ENCODE measurements at places on chromosomes 12 and 14.

DNA sequence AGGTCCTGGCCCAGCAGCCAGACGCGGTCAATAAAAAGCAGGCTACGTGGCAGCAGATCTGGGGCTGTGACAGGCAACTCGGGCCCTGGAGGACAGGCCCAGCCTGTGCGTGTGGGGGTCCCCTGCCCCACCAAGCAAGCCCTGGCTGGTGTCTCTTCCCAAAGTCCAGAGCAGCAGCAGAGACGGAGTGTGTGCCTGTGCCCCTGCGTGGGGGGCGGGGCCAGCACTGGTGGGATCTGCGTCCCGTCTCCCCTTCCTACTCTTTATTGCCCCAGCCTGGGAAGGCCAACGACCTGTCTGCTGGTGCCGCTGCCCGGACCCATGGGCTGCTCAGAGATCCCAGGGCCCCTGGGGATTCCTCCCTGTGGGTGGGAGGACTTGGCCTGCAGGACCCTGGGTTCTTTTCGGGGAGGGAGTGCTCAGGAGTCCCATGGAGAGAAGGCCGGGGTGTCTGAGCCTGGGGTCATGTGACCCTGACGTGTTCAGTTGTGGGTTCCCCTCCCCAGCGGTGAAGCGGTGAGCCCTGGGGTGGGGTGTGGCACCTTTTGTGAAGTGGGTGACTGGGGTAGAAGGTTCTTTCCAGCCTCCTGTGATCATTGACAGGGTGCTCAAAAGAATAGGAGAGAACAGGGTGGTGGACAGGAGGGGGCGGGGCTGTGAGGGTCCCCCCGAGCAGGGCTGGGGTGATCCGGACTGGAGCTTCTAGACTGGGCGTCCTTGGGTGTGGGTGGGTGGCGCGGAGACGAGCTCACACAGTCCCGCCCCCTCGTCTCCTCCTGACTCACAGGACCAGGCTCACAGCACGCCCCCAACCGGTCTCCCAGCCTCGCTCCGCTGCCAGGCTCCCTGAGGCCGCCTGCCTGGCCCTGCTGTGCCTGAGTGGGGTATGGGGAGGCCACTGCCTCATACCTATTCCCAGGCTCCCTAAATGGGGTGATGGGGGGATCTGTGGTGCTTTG lies 22.4 kb downstream of the ASPG start:
- peak; percentile 18 for DNase-seq

DNA sequence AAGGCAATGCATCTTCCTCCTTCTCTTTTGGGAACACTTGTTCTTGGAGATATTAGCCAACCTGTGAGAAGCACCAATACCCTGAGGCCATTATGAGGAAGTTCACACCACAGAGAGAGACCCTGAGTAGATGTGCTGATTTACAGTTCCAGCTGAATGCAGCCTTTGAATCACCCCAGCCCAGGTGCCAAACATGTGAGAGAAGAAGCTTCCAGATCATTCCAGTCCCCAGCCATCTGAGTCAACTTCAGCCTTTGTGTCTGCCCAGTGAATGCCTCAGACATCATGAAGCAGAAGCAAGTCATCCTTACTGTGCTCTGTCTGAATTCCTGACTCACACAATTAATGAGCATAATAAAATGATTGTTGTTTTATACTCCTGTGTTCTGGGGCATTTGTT lies 25.1 kb downstream of the C12orf42 start:
- no peak for DNase-seq

DNA sequence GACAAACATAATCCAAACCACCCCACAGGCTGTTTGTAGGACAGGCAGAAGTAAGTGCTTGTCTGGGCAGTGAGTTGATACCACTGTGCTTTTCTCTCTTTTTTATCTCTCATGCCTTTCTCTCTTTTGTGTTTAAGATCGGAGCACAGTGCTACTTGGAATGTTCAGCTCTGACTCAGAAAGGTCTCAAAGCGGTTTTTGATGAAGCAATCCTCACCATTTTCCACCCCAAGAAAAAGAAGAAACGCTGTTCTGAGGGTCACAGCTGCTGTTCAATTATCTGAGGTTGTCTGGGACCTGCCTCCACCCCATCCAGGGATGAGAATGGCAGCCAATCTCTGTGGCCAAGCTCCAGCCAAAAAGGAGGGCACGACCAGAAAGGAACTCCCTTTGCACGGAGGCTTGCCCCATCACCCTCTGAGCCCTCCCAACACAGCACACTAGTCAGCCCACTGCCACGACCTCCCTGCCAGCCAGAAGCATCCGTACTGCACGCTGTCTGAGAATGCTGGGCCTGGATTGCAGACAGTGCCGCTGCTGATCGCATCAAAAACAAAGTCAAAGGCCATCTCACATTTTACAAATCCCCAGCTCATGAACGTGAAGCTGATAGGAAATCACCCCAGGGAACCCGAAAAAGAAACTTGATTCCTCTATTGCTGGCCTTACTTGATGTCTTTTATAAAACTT lies 27.8 kb downstream of the GPHB5 start:
- no peak for DNase-seq

DNA sequence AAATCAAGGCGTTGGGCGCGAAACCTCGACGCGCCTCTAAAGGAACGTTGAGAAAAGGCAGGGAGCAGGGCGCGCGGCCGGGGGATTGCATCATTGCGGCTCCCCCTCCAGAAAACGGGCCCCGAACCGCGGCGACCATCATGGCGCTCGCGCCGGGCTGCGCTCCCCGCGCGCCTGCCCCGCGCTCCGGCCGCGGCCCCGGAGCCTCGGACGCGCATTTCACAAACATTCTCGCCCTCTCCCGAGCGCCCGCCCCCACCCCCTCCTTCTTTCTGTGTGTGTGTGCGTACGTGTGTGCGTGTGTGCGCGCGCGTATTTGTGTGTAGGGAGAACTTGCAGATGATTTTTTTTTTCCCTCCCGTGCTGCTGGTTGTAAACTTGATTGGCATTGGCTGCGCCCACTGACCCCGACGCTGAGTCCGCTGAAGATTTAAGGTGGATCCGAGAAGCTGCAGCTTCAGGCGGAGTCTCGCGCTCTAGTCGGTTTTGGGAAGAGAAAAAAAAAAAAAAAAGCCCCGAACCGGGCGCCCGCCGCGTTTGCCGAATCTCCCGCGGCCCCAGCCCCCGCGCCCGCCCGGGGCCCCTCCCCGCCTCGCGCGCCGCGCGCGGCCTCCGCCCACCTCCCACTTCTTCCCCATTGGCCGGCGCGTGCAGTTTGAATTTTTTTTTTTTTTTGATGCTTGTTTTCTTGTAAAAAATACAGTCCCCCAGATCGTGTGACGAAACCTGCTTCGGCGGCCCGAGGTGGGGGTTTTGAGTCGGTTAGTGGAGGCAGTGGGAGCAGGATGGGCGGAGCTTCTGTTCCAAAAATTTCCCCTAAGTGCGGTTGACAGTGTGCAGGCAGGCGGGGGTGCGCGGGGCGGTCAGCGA lies 8.2 kb downstream of the CDKN1B start:
- peak; percentile 94 for DNase-seq

- peak; percentile 55 for DNase-seq
These were observed 140.0 kb downstream of the DAD1 start for GRCh38 chr14:22448905-22449599.

- peak; percentile 57 for DNase-seq
These were observed 5.4 kb upstream of the CCDC177 start for GRCh38 chr14:69580009-69580577.

DNA sequence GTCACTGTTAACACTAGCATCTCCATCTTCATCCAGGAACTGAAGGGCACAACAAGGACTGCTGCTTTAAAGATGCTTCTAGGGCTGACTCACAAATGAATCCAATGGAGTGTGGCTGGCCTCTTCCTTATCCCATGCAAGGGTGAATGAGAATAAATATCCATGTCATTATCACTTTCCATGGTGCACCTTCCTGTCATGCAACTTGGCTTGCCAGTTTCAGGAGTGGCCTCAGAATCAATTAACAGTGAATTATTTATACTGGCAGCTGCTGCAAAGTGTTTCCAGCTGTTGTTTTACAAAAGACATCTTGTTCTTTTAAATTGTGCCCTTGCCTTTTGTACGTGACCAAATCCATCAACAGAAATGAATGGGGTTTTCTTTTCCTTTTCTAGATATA lies 499.3 kb upstream of the TMEM132C start:
- no peak for DNase-seq

DNA sequence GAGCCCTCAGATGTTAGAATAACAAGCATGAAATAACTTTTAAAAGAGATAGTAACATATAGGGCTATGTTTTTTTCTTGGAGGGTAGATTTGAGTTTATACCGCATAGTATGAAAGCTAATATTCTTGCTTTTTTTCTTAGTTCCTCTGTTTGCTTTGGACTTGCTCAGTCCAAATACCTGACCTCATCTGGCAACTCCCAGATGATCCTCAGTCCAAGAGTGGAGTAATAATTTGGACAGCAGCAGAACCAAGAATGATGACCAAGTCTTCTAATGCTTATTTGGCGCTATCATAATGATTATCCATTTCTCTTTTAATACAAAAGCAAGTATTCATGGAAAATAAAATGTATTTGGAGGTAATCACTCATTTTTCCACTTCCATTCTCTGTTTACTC lies 45.6 kb downstream of the GUCY2C start:
- no peak for DNase-seq

GRCh38 chr14:106094654-106095189 lies 568.3 kb downstream of the TMEM121 start:
- no peak for DNase-seq

- DNase-seq = no peak
These were observed 283.4 kb downstream of the C12orf75 start for GRCh38 chr12:105613887-105614286.

- DNase-seq = no peak
These were observed 145.6 kb upstream of the SEL1L start for GRCh38 chr14:81679226-81679625.

DNA sequence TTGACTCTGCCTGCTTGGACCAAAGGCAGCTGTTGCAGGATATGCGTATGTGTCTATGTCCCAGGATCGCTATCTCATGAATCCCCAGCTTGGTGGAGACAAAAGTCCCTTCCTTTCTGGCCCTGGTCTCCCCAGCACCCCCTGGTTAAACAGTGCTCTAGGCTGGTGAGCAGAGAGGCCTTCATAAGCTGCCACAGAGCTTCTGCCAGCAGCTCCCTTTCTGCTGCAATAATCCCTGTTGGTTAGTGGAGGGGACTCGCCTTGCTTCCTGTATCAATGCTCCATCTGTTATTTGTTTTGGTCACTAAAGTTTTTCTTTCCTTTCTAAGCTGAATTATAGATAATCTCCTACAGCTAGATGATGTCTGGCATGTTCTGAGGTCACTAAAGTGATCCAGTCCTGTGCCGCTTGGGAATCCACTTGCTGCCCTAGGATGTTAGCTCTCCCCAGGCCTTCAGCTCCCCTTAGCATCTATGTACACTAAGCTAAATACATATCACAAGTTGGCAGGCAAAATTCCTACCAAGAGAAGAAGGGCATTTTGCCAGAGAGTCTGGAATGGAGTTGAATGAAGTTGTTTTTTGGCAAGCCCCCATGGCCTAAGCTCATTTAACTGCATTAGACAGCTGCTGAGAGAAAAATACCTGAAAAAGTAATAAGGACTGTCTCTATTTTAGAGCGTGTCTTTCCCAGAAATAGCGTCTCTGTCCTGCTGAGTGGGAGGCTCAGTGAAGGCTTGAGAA lies 47.8 kb downstream of the RDH12 start:
- DNase-seq = no peak

- DNase-seq = no peak
These were observed 519 bp downstream of the JAG2 start for GRCh38 chr14:105168093-105168420.

DNA sequence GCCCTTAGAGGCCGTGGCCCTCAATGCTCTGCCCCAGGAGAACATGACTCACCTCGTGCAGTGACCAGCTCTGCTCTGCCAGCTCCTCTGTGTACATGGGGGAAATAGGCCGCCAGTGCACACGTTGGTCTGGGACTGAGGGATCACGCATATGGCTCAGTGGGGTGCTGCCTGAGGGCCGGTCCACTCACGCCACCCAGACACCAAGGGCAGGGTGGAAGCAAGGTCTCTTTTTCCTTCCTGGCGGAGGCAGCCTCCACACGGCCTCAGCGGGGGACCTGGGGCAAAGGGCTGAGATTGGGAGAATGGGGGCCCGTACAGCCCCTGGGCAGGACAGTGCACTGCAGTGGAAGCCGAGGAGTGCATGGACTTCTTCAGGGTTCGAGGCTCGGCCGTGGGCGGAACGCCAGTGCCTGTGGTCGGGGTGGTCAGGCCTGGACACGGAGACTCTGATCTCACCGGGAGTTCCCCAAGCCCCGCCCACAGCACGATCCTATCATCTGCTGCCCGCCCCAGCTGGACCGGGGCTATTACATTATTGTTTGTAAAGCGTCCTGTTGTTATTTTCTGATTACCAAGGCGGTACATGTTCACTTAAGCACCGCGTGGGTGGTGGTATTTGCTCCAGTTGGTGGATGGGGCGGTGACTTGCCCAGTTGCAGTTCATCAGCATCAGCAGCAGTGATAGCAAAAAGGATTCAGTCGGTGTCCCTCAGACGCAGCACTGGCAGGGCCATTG lies 38.8 kb upstream of the TDRD9 start:
- DNase-seq = peak; percentile 60

- no peak for DNase-seq
These were observed 3.4 kb downstream of the CYP46A1 start for GRCh38 chr14:99687284-99688209.

DNA sequence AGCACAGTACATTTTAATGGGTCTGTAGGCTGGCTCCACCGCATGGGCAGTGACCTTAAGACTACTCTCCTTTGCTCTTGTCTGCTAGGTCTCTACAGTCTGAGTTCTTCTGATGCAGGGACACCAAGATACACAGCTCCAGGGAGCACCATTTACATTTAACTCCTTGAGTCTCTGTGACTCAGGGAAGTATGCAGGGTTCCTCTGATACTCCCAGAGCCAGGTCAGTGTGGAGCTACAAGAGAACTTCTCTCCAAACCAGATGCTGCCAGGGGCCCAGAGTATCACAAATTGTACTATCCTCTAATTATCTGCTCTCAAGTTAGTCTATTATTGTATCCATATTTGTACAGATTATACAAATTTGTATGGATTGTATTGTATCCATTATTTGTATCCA lies 15.2 kb downstream of the ZFP36L1 start:
- DNase-seq = no peak

DNA sequence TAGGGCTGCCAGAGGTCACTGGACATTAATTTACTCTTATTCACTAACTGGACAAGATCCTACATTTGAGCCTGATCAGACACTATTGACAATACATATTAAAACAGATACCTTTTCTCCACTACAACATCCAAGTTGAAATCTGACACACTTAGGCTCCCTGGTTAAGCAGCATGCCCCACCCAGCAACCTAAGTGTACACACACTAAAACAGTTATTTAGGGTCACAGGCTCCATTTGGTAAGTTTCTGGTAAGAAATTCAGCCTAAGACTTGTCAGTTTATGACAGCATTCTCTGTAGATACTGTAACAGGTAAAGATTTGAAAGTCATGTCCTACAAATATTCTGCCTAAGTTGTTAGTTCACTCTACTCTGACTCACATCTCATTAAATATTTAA lies 12.3 kb upstream of the LLPH start:
- DNase-seq = no peak

DNA sequence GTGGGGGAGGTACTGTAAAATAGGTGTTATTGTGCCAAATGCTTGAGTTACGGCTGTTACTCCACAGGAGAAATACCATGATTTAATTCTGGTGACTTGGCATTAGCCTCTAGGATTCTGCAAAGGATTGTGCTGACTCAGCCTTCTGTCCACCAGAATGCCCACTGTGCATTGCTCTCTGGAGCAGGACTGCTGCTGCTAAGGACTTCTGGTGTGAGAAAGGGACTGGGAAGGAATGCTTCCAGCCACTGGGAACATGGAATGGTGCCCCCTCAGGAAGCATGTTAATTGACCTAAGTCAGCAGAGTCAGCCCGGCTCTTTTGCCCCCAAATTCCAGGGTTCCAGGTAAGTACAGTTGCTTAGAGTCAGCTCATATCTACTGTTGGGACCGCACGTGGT lies 32.9 kb downstream of the ZFHX2 start:
- no peak for DNase-seq

- no peak for DNase-seq
These were observed 33.1 kb downstream of the CLMN start for GRCh38 chr14:95286645-95287044.
